ENCODE measurements at places on chromosomes 5 and 9. TPM values are rescaled to one million over a fixed set of nuclear protein-coding genes. Genes with fewer than 3 reads are reported as not detected.

DNA sequence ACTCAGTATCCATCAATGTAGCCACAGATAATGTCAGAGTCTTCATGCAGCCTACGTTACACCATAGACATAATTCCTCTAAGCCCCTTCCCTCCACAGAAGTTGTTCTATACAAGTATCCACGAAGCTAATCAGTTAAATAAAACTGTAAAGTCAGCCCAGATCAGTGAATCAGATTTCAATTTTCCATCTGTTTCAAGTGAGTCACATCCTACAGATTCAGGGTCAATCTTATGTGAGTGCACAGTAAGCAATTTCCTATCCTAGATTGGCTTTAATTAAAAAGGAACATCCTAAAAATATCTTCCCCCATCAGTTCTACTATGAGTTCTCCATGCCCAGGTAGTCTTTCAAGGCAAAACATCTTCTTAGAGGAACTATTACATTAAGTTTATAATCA lies 402.5 kb downstream of the EFNA5 start:
- no peak for DNase-seq

GRCh38 chr5:169873642-169874041 lies 106.7 kb downstream of the INSYN2B start:
- DNase-seq = no peak

DNA sequence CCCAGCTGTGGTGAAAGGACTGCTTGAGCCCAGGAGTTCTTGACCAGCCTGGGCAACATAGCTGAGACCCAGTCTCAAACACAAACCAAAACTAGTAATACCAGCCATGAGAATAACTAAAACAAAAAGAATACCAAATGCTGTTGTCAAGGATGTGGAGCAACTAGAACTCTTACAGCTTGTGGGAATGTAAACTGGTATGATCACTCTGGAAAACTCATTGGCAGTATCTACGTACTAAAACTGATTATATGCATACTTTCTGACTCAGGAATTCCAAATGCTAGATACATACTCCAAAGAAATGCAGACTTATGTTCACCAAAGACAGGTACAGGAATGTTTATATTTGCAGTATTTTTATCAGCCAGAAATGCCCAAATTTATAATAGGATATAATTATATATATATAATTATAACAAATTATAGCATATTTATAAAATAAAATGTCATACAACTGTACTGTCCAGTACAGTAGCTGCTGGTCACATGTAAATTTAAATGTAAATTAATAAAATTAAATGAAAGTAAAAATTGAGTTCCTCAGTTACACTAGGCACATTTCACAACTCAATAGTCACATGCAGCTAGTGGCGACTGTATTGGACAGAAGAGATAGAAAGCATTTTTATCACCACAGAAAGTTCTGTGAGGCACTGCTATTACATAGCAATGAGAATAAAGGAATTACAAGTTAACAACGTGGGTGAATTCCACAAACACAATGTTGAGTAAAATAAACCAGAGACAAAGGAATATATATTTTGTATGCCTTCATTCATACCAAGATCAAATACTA lies 118.5 kb downstream of the GNAQ start:
- DNase-seq = no peak

GRCh38 chr9:36123515-36123914 lies 13.0 kb upstream of the GLIPR2 start:
- no peak for DNase-seq

GRCh38 chr9:12915366-12915954 lies 140.6 kb downstream of the LURAP1L start:
- DNase-seq = no peak

- no peak for DNase-seq
Observed at GRCh38 chr9:20111173-20111843, 322.5 kb upstream of the SLC24A2 start.

- no peak for DNase-seq
Observed at GRCh38 chr5:167673942-167674341, 617.5 kb upstream of the WWC1 start.

GRCh38 chr9:121322037-121322736 lies 47.9 kb downstream of the STOM start:
- no peak for DNase-seq

- no peak for DNase-seq
Observed at GRCh38 chr5:102792705-102793104, 37.6 kb downstream of the PAM start.

DNA sequence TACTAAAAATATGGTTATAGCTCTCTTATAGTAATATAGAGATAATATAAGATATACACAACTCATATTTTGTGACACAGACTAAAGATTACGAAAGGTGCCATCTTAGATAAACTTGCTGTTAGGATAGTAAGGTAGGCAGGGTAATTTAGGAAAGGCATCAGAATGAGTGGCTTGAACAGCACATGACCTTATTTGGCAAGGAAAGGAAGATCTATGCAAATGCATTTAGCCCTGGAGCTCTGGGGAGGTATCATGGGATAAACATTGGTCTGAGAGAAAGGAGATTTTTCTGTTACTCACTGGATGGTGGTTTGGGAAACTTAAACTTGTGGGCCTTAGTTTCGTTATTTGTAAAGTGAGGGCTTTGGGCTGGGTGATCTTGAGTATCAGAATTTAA lies 65.8 kb downstream of the KCTD16 start:
- DNase-seq = no peak

GRCh38 chr9:27003426-27004077 lies 1.9 kb downstream of the LRRC19 start:
- no peak for DNase-seq

- no peak for DNase-seq
Observed at GRCh38 chr9:112033237-112034215, 136.9 kb downstream of the UGCG start.

- DNase-seq = no peak
Observed at GRCh38 chr5:83741571-83741970, 20.9 kb upstream of the HAPLN1 start.

DNA sequence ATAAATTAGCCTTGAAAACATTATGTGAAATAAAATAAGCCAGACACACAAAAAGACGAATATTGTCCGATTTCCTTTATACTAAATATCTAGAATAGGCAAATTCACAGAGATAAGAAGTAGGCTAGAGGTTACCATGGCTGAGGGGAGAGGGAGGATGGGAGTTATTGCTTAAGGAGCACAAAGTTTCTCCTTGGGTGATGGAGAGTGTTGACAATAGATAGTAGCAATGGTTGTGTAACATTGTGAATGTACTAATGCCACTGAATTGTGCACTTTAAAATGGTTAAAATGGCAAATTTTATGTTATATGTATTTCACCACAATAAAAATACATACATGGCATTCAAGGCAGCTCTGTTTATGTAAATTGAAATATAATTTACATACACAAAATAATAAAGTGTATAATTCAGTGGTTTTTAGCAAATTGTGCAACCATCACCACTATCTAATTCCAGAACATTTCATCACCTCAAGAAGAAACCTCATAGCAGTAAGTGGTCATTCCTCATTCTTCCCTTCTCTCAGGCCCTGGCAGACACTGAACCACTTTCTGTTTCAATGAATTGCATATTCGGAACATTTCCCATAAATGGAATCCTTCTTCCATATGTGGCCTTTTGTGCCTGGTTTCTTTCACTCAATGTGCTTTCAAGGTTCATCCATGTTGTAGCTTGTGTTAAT lies 59.2 kb downstream of the NDST1 start:
- DNase-seq = no peak

DNA sequence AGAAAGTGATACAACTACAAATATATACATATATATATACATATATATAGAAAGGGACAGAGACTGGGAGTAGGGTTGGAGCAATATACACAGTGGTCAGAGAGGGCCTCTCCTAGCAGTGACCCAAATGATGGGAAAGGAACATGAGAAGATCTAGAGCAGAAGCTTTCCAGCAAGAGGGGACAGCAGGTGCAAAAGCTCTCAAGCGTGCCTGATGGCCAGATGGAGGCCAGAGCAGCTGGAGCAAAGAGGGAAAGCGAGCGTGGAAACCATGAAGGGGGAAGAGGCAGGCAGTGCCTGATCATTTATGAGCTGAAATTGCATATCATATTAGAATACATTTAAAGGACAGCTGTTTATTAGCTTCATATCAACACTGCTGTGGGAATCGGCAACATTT lies 7.6 kb upstream of the GRPEL2 start:
- peak; percentile 71 for DNase-seq

DNA sequence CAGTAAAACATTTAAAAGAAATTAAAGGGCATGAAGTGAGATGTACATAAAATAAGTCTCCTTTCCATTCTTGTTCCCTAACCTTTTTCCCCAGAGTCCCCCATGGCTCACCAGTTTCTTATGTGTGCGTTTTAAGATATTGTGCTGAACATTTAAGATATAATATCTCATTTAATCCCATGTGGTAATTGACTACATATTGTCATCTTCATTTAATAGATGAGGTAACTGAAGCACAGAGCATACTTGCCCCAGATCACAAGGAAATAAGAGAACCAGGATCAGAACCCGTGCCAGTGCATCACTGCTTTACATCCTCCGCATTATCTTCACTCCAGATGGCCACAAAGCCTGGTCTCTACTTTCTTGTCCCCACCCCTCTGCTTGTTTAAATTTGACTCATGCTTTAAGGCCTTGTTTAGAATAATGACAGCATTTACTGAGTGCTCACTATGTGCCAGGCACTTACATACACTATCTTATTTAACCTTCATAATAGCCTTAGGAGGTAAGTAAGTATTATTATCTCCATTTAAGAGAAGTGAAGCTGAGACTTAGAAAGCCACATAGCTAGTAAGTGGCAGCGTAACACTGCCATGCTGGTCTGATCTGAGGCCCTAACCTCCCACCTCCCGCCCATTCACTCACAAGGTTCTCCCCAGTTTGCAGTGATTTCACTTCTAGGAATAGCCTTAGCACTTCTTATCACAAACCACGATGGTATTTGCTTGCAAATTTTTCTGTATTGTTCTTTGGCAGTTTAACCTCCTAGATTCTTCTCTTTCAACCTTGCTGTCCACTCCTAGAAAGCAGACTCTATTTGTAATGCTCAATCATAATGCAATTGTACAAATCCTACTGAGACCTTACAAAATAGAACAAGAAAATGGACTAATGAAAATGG lies 78.4 kb upstream of the IL6ST start:
- DNase-seq = no peak

GRCh38 chr9:127943011-127943662 lies 5.5 kb upstream of the DPM2 start:
- DNase-seq = no peak

DNA sequence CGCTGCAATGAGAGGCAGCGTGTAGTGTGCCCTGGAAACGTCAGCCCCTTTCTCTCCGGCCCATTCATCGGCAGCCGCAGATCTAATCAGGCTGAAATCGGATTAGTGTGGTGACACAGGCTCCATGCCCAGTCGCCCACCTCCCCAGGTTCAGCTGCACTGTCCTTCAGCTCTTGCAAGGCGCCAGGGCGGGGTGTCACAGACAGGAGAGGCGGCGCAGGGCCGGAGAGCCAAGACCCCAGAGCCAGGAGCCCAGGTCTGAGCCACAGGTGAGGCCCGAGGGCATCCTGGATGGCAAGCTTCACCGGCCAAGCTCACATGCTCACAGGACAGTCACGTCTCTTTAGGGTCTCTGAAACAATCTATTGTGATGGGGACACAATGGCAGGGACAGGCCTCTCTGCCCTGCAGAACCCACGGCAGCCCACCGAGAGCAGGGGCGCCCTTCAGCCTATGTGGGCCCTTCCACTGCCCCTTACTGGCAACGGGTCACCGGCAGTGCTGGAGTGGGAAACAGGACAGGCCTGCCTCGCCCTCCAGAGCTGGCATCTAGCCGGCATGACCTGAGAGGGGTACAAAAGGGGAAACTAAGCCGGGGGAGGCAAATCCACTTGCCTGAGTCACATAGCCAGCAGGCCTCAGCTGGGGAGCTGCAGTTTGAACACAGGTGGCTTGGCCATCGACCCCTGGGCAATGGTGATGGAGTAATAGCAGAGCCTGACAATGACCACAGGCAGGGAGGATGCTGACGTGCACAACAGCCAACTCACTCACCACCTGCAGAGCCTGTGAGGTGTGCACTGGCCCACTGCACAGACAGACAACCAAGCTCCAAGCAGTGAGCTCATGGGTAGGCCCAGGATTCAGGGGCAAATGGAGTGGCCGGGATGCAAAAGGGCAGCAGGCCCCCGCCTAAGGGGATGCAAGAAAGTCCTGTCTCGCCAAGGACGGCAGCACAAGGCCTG lies 48.1 kb downstream of the VAV2 start:
- no peak for DNase-seq

PCDH12 gene
- 1.7 TPM for total RNA-seq

NSA2 gene
- 43.9 TPM for total RNA-seq

SH3RF2 gene
- total RNA-seq = not detected

BRINP1 gene
- 14.0 TPM for total RNA-seq

PCDHA10 gene
- 47.7 TPM for total RNA-seq

SLC31A2 gene
- 1.6 TPM for total RNA-seq
